Stimulated activated CD8-positive, alpha-beta memory T cell treated with anti-CD3 and anti-CD28 coated beads, Interleukin-7, amount 100 ng/mL, for 1 hour (primary cell): ENCODE measurements at places on chromosomes 1 and 21.

- DNase-seq = no peak
These were observed 6.1 kb downstream of the TFF3 start for GRCh38 chr21:42308914-42309752.

DNA sequence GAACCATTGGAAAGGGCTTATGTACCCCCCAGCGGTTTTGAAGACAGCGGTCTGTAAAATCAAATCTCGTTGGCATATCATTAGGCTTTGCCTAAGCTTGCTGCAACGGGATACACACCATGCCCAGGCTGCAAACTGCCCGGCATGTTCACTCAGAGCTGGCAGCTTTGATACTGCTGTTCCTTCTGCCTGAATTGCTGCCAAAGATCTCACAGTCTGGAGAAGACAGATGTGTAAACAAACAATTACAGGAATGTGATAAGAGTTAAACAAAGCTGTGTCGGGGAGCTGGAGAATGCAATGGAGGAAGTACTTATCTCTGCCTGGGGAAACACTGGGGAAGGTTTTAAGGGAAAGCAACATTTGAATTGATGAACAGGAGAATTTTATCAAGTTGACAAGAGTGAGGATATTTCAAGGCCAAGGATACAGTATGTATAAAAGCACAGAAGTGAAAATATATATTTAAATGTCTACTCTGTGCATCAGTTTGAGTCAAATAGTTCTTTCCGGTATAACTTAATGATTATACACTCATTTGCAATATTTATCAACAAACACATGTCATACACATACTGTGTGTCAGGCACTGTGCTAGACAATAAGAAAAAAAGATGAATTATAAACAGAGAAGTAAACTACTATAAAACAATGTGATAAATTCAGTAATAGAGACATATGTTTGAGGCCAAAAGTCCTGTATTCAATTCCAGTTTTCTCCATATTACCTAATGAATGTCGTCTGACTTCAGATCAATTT, 29.9 kb downstream of the CHML start:
- no peak for DNase-seq

DNA sequence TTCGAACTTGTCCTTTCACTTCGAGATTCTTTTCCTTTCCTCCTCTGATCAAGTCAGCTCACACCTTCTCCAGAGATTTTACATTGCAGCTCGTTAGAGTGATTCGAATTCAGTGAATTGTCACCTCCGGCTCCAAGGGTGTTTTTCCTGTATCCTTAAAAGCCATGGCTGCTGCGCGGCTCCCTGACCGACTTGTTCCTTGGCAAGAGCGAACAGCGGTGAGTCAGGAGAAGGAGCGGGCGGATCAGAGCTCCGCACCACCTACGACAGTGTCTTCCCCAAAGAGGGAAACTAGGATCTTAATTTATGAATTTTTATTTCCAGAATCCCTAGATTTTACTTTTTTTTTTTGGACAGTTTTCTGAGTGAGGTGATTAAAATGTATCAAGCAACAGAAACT, 204.4 kb upstream of the ADGRL2 start:
- DNase-seq = no peak

DNA sequence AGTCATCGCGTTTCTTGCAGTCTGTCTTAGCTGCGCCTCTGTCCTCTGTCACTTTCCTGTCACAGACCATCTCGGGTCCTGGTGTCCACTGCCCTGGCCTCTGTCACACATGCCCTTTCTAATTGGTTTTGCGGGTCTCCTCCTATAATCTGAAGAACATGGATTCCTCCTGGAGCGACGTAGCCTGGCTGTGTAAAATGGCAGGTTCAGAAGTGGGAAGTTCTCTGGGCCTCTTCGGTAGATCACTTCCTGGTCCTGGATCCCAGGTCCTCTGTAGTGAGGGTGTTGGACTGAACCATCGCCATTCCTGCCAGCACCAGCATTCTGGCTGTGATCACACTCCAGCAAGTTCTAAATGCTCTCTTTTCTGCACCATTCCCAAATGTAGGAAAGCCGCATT, 857 bp downstream of the FAM3B start:
- no peak for DNase-seq

DNA sequence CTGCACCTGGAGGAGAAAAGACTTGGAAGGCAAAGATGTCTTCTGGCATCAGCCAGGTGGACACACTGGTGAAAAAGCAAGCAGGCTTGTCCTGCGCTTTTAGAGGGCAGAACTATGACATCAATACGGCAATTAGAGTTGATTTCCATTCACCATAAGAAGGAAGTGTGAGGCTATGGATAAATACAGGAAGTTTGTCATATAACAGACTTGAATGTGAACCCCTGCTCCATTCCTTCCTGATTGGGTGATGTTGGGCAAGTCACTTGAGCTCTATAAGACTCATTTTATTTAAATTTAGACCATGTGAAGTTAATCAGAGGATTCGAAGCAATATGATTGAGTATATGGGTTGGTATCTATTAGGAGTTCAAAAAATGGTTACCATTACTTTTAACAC, 137.8 kb downstream of the PLPP3 start:
- no peak for DNase-seq

GRCh38 chr1:149845416-149845815, 54.0 kb upstream of the BOLA1 start:
- DNase-seq = no peak

- DNase-seq = no peak
These were observed 29.1 kb upstream of the CAPZB start for GRCh38 chr1:19514391-19514831.

- no peak for DNase-seq
These were observed 90.2 kb downstream of the LRRC7 start for GRCh38 chr1:69657971-69658370.

- DNase-seq = no peak
These were observed 249.6 kb downstream of the COL11A1 start for GRCh38 chr1:102858695-102859094.

- no peak for DNase-seq
These were observed 771 bp upstream of the NTNG1 start for GRCh38 chr1:107139833-107140702.

GRCh38 chr21:45027241-45028196, 46.9 kb upstream of the ADARB1 start:
- no peak for DNase-seq

- peak; percentile 5 for DNase-seq
These were observed 121.8 kb downstream of the HFM1 start for GRCh38 chr1:91282695-91283420.

- DNase-seq = no peak
These were observed at the start of gene PDZK1IP1 for GRCh38 chr1:47189844-47190508. TSS of gene PDZK1IP1 (minus strand) at chr1:47190036. CDS start at chr1:47189932, 104 bp downstream.

- DNase-seq = no peak
These were observed 107.7 kb downstream of the BACH1 start for GRCh38 chr21:29406385-29406784.

GRCh38 chr1:232586679-232587078, 43.3 kb downstream of the SIPA1L2 start:
- no peak for DNase-seq

GRCh38 chr1:207873055-207873890, 37.7 kb downstream of the CD34 start:
- no peak for DNase-seq

GRCh38 chr1:89530444-89531089, 5.9 kb downstream of the LRRC8B start:
- DNase-seq = no peak

DNA sequence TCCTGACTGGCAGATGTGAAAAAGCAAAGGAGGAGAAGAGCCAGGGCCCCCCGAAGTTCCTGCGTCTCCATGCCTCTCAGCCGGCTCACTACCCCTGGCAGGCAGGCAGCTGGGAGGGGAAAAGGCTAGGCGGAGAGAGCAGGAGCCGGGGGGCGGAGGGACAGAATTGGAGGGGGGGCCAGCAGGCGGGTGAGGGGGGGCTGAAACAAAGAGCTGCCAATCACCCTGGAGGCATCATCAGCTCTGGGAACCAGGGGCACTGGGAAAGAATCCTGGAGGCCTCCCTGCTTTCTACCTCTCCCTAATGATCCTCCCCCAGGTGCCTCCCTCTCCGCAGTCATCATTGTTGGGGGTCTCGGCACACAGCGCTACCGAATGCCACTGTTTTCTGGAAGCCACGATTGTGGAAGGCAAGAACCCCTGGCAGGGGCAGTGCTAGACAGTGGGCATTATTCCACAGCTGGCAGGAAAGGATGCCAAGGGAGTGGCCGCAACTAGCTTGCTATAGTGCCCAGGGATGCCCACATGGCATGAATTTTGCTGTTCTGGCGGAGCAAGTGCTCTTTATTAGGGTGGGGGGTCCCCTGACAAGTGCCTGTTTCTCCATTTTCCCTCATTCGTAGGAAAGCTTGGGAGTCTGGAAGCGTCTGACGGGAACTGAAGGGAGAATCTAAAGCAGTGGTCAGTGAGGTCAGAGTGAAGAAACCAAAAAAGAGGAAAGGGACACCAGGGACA, at the start of gene THBS3:
THBS3 (minus strand) TSS at position 92 of the 735 bp plus-strand sequence; CDS start at position 71, 21 bp downstream.
- DNase-seq = no peak

- DNase-seq = no peak
These were observed 4.4 kb downstream of the SLC19A1 start for GRCh38 chr21:45537746-45538291.

- no peak for DNase-seq
These were observed 1160.8 kb upstream of the ADGRL2 start for GRCh38 chr1:80639777-80640533.

- no peak for DNase-seq
These were observed 2.2 kb downstream of the WNT4 start for GRCh38 chr1:22140694-22141093.

- DNase-seq = no peak
These were observed 8.7 kb downstream of the TENT5B start for GRCh38 chr1:27003745-27004470.

- no peak for DNase-seq
These were observed 49.1 kb upstream of the CTTNBP2NL start for GRCh38 chr1:112346801-112347350.

DNA sequence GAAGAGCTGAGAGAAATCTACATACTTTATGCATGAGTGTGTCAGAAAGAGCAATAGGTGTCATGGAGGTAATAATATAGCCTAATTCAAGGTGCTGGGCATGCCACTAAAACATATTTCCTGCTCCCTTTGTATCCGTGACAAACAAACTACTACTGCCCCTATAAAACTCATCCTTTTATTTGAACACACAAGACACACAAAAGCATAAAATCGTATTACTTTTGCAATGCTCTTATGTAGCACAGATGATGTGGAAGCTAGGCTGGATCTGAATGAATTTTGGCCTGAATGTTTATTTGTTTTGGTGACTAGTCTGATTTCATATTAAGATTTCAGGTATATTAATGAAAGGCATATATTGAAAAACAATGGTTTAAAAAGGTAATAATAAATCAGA, 239.3 kb upstream of the NEGR1 start:
- no peak for DNase-seq

- DNase-seq = no peak
These were observed 4.8 kb upstream of the IFNLR1 start for GRCh38 chr1:24191860-24192259.

- DNase-seq = no peak
These were observed 42.1 kb upstream of the CFHR3 start for GRCh38 chr1:196732526-196732925.

- DNase-seq = no peak
These were observed 2.4 kb downstream of the ELAPOR1 start for GRCh38 chr1:109116286-109116685.

DNA sequence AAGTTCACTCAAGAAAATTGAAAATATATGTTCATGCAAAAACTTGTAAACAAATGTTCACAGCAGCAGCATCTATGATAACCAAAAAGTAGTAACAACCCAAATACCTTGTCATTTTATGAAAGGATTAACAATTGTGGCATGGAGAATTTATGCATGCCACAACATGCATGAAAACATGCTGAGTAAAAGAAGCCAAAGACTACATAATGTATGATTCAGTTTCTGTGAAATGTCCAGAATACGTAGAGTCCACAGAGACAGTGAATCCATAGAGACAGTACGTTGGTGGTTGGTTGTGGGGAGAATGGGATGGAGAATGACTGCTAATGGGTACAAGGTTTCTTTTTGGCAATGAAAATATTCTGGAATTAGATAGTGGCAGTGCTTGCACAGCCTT, 148.7 kb downstream of the MAST2 start:
- no peak for DNase-seq

DNA sequence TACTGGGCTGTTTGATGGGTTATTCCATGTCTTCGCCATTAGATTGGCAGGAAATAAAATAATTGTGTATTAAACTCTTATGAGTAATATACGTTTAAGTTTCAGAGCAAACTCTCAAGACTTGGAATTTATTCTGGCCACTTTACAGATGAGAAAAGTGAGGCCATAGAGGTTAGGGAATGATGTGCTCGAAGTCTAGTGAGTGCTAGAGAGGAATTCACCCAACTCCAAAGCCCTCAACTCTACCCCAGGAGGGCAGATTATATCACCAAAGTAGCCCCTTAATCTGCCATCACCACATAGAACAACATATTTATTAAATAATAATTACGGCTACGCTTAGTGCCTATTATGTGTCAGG, 440 bp upstream of the MUL1 start:
- no peak for DNase-seq

- no peak for DNase-seq
These were observed 15.6 kb upstream of the TTLL10 start for GRCh38 chr1:1157914-1158710.

GRCh38 chr1:27006683-27007082, 6.0 kb downstream of the TENT5B start:
- no peak for DNase-seq

DNA sequence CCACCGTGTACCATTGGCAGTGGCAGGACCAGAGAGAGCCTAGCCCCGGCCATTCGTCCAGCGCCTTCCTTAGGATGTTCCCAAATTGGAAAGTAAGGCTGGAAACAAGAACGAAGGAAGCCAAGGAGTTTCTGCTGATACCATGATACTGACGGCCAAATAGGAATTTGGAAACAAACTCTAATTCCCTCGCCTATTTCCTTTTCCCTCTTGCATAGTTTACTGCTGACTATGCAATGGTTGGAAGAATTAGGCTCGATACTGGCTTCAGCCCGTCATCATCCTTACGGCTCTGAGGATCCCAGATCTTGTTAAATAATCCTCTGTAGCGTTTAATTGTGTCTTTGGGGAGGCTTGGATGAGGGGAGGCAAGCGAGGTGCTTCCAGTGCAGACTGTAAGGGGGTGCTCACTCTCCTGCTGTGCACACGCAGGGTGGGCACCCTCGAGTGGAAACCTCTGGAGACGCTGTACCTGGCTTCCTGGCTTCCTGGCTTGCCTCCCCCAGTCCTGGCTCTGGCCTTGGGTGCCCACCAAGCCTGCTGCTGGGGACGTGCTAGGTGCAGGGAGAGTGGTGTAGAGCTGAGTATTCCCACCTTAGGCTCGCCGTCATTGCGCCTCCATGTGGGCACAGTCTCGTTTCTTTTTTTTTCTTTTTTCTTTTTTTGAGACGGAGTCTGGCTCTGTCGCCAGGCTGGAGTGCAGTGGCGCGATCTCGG, 27.4 kb upstream of the CAMTA1 start:
- DNase-seq = no peak

GRCh38 chr1:187696073-187696472, 867.3 kb downstream of the PLA2G4A start:
- DNase-seq = no peak

- DNase-seq = no peak
These were observed 588.8 kb downstream of the PLA2G4A start for GRCh38 chr1:187417520-187417919.

- DNase-seq = no peak
These were observed 68.5 kb upstream of the TRAPPC10 start for GRCh38 chr21:43943512-43944077.
